Uterus (tissue), 4 donors: ENCODE measurements at places on chromosomes 12 and 14. TPM values are rescaled to one million over a fixed set of nuclear protein-coding genes. Genes with fewer than 3 reads are reported as not detected.

The PCED1B gene
- 9.5 TPM for total RNA-seq

The ETNK1 gene
- total RNA-seq: 82.4 TPM

The FAM90A1 gene
- 0.21 TPM for total RNA-seq

DNA sequence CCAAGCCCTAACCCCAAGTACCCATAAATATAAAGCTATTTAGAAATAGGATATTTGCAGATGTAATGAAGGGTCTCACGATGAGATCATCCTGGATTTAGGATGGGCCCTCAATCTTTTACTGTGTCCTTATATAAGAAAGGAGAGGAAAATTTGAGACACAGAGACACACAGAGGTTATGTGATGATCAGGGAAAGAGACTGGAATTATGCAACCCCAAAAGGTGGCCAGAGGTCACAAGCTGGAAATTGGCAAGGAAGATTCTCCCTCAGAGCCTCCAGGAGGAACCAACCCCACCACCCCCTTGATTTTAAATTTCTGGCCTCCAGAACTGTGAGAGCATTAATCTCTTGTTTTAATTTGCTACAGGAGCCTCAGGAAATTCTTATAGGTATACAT is 334.9 kb upstream of the PRICKLE1 start:
- H3K4me1 ChIP-seq: no peaks in the 10 kb centered on the region
- DNase-seq: no peak
- H3K4me3 ChIP-seq: no peak overlapping the region
- H3K27ac ChIP-seq: no peak overlapping the region
- H3K36me3 ChIP-seq: no peaks in the 10 kb centered on the region

GRCh38 chr12:14774906-14775635 is 28.2 kb downstream of the WBP11 start:
- no peaks in the 10 kb centered on the region for H3K4me1 ChIP-seq
- H3K4me3 ChIP-seq: peak overlapping the region; percentile 76
- H3K27me3 ChIP-seq: no peaks in the 10 kb centered on the region
- H3K36me3 ChIP-seq: no peaks in the 10 kb centered on the region

- H3K27ac ChIP-seq: no peak overlapping the region
- no peaks in the 10 kb centered on the region for H3K4me1 ChIP-seq
- no peaks in the 10 kb centered on the region for H3K27me3 ChIP-seq
- no peak for DNase-seq
- no peak overlapping the region for H3K4me3 ChIP-seq
- H3K36me3 ChIP-seq: no peaks in the 10 kb centered on the region
Observed at GRCh38 chr12:31387466-31387865, 61.5 kb upstream of the SINHCAF start.

- H3K36me3 ChIP-seq: no peaks in the 10 kb centered on the region
- no peak overlapping the region for H3K27ac ChIP-seq
- H3K27me3 ChIP-seq: no peaks in the 10 kb centered on the region
- H3K4me3 ChIP-seq: no peak overlapping the region
- no peak for DNase-seq
- no peaks in the 10 kb centered on the region for H3K4me1 ChIP-seq
Observed at GRCh38 chr12:78407722-78408121, 456.9 kb upstream of the SYT1 start.

DNA sequence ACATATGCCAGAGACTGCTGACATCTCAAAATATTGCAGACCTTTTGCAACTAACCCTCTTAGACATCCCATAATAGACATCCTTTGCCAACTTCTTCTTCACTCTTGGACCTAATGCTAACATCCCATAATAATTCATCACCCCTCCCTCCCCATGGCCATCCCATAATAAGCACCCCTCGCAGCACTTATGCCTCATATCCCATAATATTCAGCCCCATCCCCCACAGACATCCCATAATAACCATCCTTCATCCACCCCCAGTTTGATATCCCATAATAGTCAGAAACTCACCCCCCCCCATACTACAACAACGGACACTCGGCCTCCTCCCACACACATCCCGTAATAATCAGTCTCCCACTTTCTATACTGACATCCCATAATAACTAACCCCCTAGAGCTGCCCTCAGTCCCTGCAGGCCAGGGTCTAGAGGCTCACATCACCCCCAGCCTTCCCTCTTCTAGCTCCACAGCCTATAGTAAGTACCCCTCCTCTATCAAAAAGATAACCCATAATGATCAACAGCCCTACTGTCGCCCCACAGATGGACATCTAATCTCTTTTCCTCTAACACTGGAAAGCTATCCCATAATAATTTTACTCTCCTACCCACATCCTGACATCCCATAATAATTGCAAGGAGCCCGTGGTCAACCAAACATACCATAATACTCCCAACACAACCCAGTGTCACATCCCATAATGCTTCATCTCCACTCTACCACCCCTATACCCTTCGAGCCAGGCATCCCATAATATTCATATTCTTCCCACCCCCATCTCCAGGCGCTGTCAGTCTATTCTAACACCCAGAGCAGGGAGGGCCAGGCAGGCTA is 792 bp upstream of the CHD4 start:
- H3K4me3 ChIP-seq: no peak overlapping the region
- H3K27ac ChIP-seq: peak overlapping the region; percentile 81
- H3K4me1 ChIP-seq: peaks cover 22% of the 10 kb centered on the region

- DNase-seq: no peak
- H3K36me3 ChIP-seq: no peaks in the 10 kb centered on the region
- no peak overlapping the region for H3K4me3 ChIP-seq
- no peaks in the 10 kb centered on the region for H3K4me1 ChIP-seq
Observed at GRCh38 chr12:74689929-74690328, 152.3 kb downstream of the ATXN7L3B start.

- no peak overlapping the region for H3K27ac ChIP-seq
- no peak overlapping the region for H3K4me3 ChIP-seq
- no peaks in the 10 kb centered on the region for H3K27me3 ChIP-seq
Observed at GRCh38 chr14:74515891-74516412, 22.4 kb downstream of the ISCA2 start.

GRCh38 chr12:120920178-120920577 is 16.0 kb upstream of the SPPL3 start:
- no peaks in the 10 kb centered on the region for H3K27me3 ChIP-seq
- no peak overlapping the region for H3K27ac ChIP-seq
- H3K36me3 ChIP-seq: no peaks in the 10 kb centered on the region
- H3K4me1 ChIP-seq: no peaks in the 10 kb centered on the region
- no peak overlapping the region for H3K4me3 ChIP-seq
